ENCODE measurements at places on chromosomes 12 and 14.

DNA sequence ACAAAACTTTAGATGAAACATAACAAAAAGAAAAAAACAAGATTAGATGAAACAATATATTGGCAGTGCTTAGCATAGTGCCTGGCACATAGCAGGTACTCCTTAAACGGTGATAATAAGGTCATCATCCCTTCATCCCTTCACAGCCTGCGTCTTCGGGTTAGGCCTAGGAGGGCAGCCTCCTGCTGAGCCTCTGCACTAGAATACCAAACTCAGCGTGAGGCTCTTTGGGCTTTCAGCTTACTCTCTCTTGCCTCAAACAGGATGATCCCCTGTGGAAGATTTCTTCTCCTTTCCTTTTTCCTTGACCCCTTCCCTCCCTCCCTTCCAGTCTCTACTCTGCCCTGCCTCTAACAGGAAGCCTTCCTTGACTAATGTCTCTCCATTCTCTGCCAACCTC is 14.4 kb upstream of the FIGNL2 start:
- DNase-seq = no peak

DNA sequence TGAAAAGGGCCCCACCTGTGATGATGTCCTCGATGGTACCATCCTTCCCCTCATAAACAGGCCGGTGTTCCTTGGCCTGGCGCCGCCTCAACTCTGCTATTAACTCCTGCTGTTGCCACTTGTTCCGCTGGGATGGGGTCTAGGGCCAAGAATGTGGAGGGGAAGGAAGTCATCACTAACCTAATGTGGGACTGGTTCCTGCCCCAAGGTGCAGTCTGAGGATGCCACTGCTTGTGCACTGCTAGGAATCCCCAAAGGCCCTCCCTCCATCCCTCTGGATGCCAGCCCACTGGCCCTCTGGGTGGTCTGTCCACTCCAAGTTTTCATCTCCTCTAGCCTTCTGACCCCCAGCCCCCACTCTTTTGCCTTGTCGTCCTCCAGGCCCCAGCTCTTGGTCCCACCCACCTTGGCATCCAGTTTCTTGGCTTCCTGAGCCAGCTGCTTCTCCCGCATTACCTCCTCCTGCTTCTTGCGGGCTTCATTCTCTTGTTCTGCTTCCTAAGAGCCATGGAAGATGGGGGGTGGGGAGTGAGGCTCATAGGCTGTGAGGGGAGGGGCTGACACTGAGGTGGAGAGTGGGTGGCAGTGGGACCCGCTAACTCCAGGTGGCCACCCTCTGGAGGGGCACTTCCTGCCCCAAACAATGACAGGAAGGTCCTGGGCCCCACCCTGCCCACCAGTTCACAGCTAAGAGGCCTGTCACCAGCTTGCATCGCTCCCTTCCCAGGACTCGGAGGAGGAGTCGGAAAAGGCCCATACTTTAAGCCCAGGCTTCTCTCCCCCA is 23.7 kb downstream of the PRPF40B start:
- DNase-seq = no peak

- DNase-seq = no peak
Observed at GRCh38 chr12:120980800-120981368, 2.5 kb downstream of the HNF1A start.

GRCh38 chr12:125271892-125272291 is 206.7 kb downstream of the AACS start:
- DNase-seq = no peak

Measured in HepG2 (cell line).